Cardiac fibroblast (primary cell): ENCODE measurements at places on chromosomes 5 and 9.

GRCh38 chr5:175711472-175712312 lies 53.8 kb downstream of the HRH2 start:
- no peak for DNase-seq

DNA sequence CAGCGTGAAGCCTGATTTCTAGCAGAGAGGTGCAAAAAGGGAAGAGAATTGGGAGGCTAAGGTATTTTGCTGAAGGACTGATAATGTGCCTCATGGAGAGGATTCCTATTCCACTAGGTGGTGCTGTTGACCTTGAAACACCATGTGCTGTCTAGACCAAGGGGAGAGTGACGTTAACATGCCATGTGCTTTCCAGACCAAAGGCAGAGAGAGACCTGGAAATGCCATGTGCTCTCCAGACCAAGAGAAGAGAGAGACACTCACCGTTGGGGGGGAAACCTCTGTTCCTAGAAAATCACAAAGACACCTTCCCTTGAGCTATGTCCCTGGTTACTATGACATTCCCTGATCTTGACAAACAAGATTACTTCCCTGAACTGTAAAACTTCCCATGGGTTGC lies 286.0 kb upstream of the TUSC1 start:
- peak; percentile 87 for DNase-seq

DNA sequence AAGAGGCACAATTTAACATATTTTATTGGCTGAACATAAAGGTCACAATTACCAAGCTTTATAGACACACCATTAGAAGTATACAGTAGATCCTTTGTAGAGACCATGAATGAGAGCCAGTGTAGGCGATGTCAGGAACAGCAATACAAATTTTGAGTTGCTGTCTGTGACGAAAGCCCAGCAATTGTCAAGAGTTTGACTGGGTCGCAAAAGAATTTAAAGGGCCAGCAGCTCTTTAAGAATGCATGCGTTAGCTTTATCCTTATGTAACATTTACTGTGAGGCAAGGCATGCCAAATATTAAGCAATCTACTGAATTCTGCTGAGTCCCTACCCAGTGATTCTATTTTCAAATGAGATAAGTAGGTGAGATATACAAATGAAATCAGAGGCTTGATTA lies 236.9 kb downstream of the ARRDC3 start:
- DNase-seq: peak; percentile 57

DNA sequence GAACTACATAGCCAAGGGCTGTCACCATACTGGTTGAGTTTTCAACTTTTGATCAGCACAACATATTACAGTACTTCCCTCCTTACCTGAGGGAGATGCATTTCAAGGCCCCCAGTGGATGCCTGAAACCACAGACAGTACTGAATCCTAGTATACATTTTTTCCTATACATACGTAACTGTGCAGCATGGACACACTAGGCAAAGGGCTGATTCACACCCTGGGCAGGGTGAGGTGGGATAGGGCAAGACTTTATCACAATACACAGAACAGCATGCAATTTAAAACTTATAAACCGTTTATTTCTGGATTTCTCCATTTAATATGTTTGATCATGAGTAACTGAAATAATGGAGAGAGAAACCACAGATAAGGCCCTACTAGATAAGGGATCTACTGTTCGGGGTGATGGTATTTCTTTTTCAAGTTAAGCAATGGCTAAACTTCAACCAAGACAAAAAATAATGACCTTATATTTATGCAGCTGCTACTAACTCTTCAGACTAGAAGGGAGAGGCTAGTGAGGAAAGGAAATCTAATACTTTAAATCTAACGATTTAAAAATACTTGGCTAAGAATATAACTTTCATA lies 186.9 kb upstream of the GNA14 start:
- DNase-seq: no peak

DNA sequence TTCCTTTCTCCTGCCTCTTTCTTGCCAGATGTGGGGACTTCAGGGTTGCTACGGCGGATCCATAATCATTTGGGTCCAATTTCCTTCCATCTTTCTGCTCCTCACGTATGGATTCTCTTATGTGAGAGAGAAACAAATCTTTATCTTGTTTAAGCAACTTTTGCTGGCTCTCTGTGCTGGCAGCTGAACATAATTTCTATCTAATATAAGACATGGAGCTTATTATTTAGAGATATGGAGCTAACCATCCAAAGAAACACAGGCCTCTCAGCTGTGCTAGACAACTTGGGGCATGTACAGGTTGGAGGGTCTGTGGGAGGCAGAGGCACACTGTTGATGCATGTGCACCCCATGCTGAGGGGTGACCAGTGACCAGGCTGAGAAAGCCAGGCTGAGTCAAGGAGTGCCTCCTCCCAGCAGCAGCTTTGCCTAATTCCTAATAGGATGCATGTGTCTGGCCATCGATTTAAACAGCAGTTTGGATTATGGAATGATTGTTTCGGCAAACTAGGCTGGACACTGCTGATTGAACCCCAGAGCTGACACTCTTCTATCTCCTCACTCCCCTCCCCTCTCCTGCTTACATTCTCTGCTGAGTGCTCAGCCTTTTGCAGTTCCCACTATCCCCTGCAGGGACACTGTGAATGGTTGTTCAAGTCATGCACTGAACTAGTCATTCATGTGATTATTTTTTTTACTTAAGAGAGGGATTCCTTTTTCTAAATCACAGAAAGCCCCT lies 195.8 kb downstream of the ERCC6L2 start:
- peak; percentile 35 for DNase-seq

DNA sequence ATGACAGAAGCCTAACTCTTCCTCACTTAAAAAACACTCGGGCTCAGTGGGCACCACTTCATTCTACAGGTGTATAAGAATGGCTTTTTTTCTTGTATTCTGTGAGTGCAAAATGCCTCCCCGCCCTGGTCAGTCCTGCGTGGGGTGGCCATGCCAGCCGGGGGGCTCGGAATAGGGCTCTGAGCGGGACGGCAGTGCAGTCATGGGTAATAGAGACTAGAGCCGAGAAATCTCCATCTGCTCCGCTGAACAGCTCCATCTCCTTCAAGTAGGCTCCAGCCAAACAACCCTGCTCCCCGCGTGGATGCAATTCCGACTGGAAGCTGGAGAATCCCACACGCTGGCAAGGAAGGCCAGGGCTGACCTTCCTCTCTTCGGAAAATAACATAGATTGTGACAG lies 317.0 kb upstream of the IRX4 start:
- no peak for DNase-seq

DNA sequence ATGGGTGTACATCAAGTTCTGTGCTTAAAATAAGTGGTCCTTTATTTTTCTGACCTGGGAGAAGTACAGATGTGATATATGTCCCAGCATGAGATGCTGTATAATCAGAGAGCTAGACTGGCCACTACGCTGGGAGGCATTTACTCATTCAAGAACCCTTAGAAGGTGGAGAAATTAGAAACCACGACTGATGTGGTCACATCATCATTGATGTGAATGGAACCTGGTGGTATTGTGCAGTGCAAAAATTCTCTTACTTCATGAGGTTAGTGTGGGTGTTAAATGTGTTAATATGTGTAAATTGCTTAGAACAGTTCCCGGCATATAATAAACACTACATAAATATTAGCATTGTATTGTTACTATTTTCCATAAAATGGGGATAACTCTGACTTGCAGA lies 69.5 kb upstream of the CKMT2 start:
- DNase-seq: no peak

DNA sequence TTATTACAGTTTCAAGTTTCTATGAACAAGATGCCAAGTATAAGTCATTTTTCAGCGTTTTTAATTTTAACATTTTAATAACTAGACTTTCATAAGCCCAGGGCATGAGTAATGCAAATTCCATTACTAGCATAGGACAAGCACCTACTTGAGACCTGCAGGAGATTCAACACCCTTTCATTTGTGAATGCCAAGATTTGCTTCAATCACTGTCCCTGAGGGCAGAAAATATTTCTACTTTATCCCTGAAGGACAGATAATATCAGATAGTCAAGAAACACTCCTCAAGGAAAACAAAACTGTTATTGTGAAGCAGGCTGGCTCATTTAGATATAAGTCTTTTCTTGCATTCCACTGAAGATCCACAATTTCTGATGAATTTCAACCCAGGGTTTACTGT lies 27.7 kb upstream of the ZNF622 start:
- no peak for DNase-seq
